NCI-H187 treated with DMSO at 0.1 percent for 48 hours (cell line): ENCODE measurements at places on chromosomes 5 and 9.

GRCh38 chr5:124739634-124740025, 6.8 kb downstream of the ZNF608 start:
- no peak for DNase-seq

DNA sequence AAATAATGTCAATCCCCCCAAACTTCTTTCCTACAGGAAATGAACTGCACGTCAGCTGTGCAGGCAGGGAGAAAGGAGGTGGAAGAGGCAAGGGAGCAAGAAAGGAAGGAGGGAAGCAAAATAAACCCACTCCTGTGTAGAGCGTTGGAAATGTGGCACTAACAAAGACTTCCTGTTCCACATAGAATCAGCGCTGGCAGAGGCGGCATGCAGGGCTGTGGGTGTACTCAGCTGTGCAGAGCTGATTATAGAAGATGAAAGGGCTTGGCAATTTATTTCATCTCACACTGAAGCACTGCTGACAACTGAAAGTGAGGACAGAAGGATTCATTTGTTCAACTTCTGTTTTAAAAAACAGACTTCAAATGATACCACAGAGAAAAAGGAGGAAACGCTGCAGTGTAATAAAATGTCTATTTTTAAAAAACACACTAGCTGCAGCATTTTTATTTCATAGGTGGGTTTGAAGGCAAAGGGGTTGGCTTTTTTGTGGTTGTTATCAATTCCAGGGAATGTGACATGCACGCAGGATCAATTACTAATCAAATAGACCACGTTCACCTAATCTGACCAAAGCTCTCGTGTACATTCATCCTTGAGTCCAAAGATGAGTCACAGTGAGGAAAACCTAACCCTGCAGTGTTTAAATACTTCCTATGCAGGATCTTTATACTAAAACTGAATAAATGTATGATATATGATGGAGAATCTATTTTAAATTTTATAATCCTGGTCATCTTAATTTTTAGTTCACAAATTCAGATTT, 583.5 kb downstream of the ZNF608 start:
- DNase-seq = no peak

GRCh38 chr5:143078313-143078712, 308.1 kb downstream of the ARHGAP26 start:
- DNase-seq = no peak

DNA sequence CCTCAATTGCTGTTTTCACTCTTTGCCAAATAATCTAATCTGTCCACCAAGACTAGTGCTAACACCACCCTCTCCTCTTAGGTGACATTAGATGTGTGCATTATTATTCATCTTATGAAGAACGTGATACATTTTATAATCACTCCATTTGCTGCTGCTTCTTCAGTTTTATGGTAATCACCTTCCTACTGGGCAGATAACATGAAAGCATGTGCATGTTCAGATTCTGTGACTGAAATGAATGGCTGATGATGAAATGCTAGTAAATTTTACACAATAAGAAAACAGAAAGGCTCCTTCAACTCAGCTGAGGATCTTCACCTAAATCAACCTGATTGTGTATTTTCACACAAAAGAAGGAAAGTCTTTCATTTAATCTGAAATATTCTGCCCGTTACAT, 577.6 kb downstream of the CSNK1G3 start:
- DNase-seq = no peak

GRCh38 chr5:157870837-157871834, 12.2 kb upstream of the CLINT1 start:
- no peak for DNase-seq

- DNase-seq = no peak
Observed at GRCh38 chr9:33167972-33168461, 881 bp upstream of the B4GALT1 start.
